Activated CD8-positive, alpha-beta T cell treated with anti-CD3 and anti-CD28 coated beads, Interleukin-2, amount 10 ng/mL, durations not matched to agents 7 days and 5 days (primary cell): ENCODE measurements at places on chromosomes 3 and 15. TPM values are rescaled to one million over a fixed set of nuclear protein-coding genes. Genes with fewer than 3 reads are reported as not detected.
A peak's percentile ranks its signal among the peaks of the same experiment; 100 is the strongest.

GRCh38 chr3:30221619-30222018, 384.8 kb upstream of the TGFBR2 start:
- no peak overlapping the region for H3K27ac ChIP-seq
- peaks cover 17% of the 10 kb centered on the region for H3K36me3 ChIP-seq
- peaks cover 34% of the 10 kb centered on the region for H3K4me1 ChIP-seq
- no peaks in the 10 kb centered on the region for H3K27me3 ChIP-seq

DNA sequence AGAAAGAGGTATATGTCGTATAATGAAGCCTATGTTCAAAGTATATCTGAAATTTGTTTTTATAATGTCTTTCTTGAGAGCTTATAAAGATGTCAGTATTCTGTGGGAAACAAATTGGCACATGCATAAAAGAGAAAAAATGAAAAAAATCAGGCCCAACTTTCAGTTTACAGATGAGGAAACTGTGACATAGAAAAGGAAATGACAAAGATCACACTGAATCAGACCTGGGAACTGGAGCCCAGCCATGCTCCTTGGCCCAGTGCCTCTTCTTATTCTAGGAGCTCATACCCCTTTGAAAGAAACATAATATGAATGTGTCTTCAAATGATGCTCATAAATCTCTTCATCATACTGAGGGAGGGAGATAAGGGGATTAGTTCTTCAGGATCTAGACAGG, 48.4 kb downstream of the TMEM44 start:
- peak overlapping the region; percentile 68 for H3K27ac ChIP-seq
- H3K36me3 ChIP-seq: peaks cover 20% of the 10 kb centered on the region
- DNase-seq: no peak
- no peaks in the 10 kb centered on the region for H3K27me3 ChIP-seq

- H3K4me3 ChIP-seq: peak overlapping the region; percentile 78
- H3K27ac ChIP-seq: peak overlapping the region; percentile 60
- H3K36me3 ChIP-seq: no peaks in the 10 kb centered on the region
- H3K4me1 ChIP-seq: peaks cover 21% of the 10 kb centered on the region
- peaks cover 44% of the 10 kb centered on the region for H3K27me3 ChIP-seq
Observed at GRCh38 chr3:107430214-107430995, 53.2 kb downstream of the CCDC54 start.

The CLDN11 gene
- total RNA-seq: not detected

The QTRT2 gene
- 35.0 TPM for total RNA-seq

DNA sequence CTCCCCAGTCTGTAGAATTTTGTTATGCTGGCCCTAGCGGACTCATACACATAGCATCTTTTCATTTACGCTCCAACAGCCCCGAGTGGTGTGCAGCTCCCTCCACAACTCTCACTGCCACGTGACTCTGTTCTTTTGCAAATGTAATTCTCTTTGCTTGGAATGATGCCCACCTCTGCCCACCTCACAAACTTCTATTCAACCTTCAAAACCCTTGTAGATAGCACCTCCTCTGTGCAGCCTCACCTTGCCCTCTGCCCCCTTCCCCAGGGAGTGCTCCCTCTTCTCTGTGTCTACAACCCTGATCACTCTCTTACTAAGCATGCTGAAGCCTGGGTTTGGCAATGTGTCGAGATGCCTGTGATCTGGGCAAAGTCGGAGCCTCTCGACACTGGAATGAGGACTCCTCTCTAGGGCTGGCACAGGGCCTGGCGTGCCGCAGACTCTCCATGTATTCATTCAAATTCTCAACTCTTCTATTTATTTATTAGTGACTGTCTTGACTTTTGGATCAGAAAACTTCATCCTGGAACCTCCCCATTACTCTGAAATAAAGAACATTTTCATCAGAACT, 73.5 kb downstream of the MGLL start:
- H3K4me1 ChIP-seq: peaks cover 9% of the 10 kb centered on the region
- H3K27ac ChIP-seq: no peak overlapping the region
- no peaks in the 10 kb centered on the region for H3K36me3 ChIP-seq
- peaks cover 9% of the 10 kb centered on the region for H3K27me3 ChIP-seq
- H3K4me3 ChIP-seq: no peak overlapping the region

The KBTBD13 gene
- total RNA-seq: not detected

- no peaks in the 10 kb centered on the region for H3K4me1 ChIP-seq
- no peak for DNase-seq
- no peaks in the 10 kb centered on the region for H3K36me3 ChIP-seq
- H3K27me3 ChIP-seq: no peaks in the 10 kb centered on the region
Observed at GRCh38 chr3:158748237-158748828, 16.1 kb upstream of the RARRES1 start.
